ENCODE measurements at places on chromosomes 2 and 18. TPM values are rescaled to one million over a fixed set of nuclear protein-coding genes. Genes with fewer than 3 reads are reported as not detected.

ZNF396 gene
- 0.95 TPM for total RNA-seq

HTR2B gene
- total RNA-seq: not detected

POTEC gene
- not detected for total RNA-seq

CROCC2 gene
- not detected for total RNA-seq

ALLC gene
- not detected for total RNA-seq

AGFG1 gene
- total RNA-seq: 44.0 TPM

CAPN14 gene
- total RNA-seq: not detected

- H3K36me3 ChIP-seq: no peaks in the 10 kb centered on the region
- H3K4me1 ChIP-seq: no peaks in the 10 kb centered on the region
- DNase-seq: no peak
- H3K27ac ChIP-seq: no peak overlapping the region
- no peak overlapping the region for H3K4me3 ChIP-seq
Observed at GRCh38 chr18:78607784-78608183, 371.8 kb upstream of the SALL3 start.

DNA sequence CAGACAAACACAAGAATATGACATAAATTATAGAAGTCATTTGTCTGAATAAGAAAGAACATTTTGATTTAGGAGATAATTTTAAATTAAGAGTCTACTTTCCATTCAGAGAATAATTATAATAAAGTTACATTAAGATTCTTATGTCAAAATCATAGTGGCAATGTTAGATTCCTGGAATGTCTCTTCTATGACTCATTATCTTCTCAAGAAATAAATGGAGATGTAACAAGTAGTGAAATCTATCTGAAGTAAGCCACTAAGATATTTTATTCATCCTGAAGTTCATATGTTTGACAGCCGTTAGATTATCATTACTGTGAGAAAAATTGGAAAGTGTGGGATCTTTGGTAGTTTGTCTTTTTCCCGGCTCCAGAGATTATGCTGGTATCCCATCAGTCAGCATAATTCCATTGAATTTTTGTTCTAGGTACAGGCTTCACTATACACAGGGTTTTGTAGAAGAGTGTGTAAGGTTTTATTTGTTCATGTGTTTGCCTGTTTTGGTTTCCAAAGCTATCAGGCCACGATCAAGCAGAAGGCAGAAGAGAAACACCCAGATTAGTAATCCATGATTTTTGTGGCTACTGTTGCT is 1246.6 kb upstream of the LRRTM1 start:
- no peaks in the 10 kb centered on the region for H3K27me3 ChIP-seq
- peak; percentile 28 for DNase-seq
- no peak overlapping the region for H3K4me3 ChIP-seq
- H3K36me3 ChIP-seq: no peaks in the 10 kb centered on the region

DNA sequence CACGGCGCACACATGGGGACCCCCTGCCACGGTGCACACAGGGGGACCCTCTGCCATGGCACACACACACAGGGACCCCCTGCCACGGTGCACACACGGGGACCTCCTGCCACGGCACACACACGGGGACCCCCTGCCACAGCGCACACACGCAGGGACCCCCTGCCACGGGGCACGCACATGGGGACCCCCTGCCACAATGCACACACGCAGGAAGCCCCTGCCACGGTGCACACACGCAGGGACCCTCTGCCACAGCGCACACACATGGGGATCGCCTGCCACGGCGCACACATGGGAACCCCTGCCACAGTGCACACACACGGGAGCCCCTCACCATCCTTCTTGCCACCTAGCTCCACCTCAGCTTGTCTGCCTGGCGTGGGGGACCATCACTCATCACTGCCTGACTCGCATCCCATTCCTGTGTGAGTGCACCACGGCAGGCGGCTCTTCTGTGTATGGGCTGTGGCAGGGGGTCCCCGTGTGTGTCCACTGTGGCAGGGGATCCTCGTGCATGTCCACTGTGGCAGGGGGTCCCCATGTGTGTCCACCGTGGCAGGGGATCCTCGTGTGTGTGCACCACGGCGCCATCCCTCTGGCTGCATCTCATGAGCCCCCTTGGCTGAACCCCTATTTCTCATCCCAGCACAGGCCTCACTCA is 206.7 kb downstream of the EIPR1 start:
- no peak overlapping the region for H3K27ac ChIP-seq
- H3K36me3 ChIP-seq: no peaks in the 10 kb centered on the region
- H3K4me1 ChIP-seq: peaks cover 16% of the 10 kb centered on the region
- H3K27me3 ChIP-seq: no peaks in the 10 kb centered on the region
- no peak for DNase-seq

DNA sequence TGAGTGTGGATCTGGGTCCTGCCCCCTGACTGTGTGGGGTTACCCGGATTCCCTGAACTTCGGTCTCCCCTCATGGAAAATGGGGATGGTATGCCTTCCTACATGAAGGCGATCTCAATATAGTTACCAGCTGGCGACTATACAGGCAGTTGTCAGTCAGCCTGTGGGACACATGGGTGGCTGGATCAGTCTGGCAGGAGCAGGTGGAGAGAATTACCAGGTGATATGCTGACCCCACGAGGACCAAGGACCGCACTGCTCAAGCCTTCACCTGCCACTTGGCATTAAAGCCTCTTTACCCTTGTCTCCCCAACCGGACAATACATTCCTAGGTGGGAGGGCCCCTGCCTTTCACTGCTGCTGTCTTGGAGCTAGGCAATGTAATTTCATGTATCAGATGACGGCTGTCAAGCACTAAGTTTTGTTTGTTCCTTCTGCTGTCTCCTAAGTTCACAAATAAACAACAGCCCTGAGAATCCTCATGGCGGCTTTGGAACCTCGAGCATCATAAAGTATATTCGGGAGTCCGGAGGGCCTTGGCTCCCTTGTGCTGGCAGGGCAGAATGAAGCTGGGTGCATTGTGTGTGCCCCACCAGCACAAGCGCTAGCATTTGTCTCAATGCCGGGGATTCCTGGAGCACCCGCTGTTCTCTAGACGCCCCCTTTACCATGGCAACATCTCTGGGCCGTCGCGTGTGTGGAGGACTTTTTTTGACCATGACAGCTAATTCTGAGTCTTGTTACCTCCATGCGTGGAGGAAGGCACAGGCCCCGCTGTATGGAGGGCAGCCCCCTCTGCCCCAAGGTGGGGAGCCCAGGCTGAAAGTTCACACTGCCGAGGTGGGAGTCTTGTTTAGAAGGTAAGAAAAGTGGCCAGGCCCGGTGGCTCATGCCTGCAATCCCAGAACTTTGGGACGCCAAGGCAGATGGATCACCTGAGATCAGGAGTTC is 48.6 kb downstream of the PDCL3 start:
- peaks cover 4% of the 10 kb centered on the region for H3K4me1 ChIP-seq
- no peak overlapping the region for H3K27ac ChIP-seq
- DNase-seq: no peak
- H3K36me3 ChIP-seq: no peaks in the 10 kb centered on the region

DNA sequence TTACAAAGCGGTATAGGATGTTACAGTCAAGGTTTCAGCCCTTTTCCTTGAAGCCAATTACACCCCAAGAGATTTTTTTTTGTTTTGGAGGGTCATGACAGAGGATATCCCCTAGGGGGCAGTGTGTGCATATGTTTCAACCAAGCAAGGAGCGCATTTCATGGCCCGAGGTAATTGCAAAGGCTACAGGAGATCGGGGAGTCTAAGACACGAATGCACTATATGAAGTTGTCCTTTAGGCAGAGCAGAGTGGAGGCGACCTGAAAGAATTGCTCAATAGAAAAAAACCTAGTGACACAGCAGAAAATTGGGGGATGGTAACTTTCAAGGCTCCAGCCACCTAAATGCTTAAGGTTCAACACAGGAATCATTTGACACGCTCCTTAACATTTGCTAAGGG is 219.8 kb upstream of the PARD3B start:
- peak; percentile 87 for DNase-seq
- no peaks in the 10 kb centered on the region for H3K27me3 ChIP-seq
- peaks cover 22% of the 10 kb centered on the region for H3K4me1 ChIP-seq
- no peaks in the 10 kb centered on the region for H3K36me3 ChIP-seq
- no peak overlapping the region for H3K27ac ChIP-seq

GRCh38 chr2:16277117-16277516 is 336.8 kb downstream of the MYCN start:
- DNase-seq: no peak
- H3K27ac ChIP-seq: no peak overlapping the region
- H3K4me1 ChIP-seq: no peaks in the 10 kb centered on the region
- no peaks in the 10 kb centered on the region for H3K36me3 ChIP-seq

DNA sequence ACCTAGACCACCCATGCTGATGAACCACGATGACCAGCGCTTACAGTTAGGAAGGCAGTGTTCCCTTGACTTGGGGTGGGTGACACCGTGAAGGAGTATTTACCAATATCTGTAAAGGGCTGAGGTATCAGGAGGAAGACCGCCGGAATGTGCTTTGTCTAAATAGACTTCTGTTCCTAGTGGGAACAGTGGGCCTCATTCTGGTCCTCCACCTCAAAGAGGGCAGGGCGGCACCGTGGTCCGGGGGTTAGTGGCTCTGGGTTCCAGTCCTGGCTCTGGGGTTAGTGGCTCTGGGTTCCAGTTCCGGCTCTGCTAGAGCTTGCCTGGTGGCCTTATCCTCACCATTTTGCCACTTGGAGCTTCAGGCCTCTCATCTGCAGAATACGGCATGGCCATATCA is 91.6 kb upstream of the SMAD2 start:
- DNase-seq: no peak
- no peaks in the 10 kb centered on the region for H3K36me3 ChIP-seq
- no peaks in the 10 kb centered on the region for H3K27me3 ChIP-seq
- H3K27ac ChIP-seq: no peak overlapping the region
- peaks cover 10% of the 10 kb centered on the region for H3K4me1 ChIP-seq

DNA sequence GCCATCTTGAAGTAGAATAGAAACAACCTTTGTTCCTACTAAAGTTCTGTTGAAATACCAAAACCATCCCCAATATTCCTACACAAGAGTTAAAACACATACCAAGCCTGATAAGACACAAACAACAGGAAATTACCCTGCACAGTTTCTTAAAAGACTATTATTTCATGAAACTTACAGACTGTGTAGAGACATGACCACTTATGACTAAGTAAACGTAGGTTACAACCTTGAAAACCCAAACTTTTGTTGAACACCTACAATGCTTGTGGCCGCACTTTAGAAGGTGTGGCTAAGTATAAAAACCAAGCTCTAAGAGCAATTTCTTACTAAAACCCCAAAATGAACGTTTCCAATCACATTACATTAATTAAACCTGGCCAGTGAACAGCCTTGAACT is 2.0 kb downstream of the SMAD2 start:
- DNase-seq: peak; percentile 7
- H3K36me3 ChIP-seq: no peaks in the 10 kb centered on the region
- H3K4me1 ChIP-seq: no peaks in the 10 kb centered on the region
- H3K27me3 ChIP-seq: no peaks in the 10 kb centered on the region

- H3K27me3 ChIP-seq: no peaks in the 10 kb centered on the region
- H3K36me3 ChIP-seq: no peaks in the 10 kb centered on the region
- no peak overlapping the region for H3K4me3 ChIP-seq
- DNase-seq: no peak
- H3K4me1 ChIP-seq: 0 out of 2 replicates have a peak, but pooled peaks cover 4% of the 10 kb centered on the region
- H3K27ac ChIP-seq: no peak overlapping the region
Observed at GRCh38 chr18:816088-816653, 4.1 kb upstream of the YES1 start.

DNA sequence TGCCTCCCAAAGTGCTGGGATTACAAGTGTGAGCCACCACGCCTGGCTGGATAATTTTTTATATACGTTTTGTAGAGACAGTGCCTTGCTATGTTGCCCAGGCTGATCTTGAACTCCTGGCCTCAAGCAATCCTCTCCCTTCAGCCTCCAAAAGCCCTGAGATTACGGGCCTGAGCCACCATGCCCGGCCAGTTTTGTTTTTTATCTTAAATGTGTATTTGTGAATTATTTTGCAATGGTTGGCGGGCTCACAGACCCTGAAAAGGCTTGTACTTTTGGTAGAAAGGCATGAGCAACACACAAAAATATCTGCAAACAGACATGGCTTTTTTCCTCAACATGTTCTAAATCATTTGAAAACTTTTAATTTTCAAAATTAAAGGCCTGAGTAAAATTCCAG is 73.4 kb upstream of the TMEM18 start:
- no peaks in the 10 kb centered on the region for H3K36me3 ChIP-seq
- no peak for DNase-seq
- no peaks in the 10 kb centered on the region for H3K4me1 ChIP-seq
- peaks cover 84% of the 10 kb centered on the region for H3K27me3 ChIP-seq

DNA sequence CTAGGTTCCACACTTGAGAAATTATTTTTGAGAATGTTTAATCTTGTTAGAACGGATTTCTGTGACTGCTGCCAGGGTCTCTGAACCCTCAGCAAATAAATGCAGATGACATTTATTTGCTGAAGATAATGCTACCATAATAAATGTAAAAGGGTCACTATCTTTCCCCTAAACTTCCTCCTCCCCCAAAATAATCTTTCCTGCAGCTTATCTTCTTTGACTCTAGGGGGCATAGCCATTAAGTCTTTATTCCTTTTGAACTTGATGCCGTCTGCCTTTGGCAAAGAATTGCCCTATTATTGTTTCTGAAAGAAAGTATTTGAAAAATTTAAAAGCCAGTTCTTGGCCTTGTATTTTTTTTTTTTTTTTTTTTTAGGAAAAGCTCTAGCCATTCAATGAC is 63.6 kb upstream of the ACSL3 start:
- DNase-seq: peak; percentile 40
- H3K4me1 ChIP-seq: peaks cover 26% of the 10 kb centered on the region
- H3K27me3 ChIP-seq: no peaks in the 10 kb centered on the region
- no peaks in the 10 kb centered on the region for H3K36me3 ChIP-seq

DNA sequence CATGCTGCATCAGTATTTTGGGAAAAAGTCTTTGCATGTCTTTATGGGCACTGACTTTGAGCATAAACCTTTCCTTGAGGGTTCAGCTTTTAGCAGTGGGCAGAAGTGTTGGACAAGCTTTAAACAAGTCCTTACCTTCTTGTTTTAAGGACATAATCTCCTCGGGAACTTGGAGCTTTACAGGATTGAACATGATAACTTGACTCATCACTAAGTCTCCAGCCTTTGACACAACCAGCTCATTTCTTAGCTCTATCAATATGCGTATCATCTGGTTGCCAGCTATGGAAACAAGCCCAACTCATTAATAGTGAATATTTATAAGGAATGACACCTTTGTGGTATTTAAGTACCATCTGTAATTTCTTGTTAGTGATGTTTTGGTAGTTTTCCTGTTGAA is 21.0 kb upstream of the RAB27B start:
- H3K36me3 ChIP-seq: no peaks in the 10 kb centered on the region
- H3K27me3 ChIP-seq: no peaks in the 10 kb centered on the region
- H3K4me1 ChIP-seq: peaks cover 25% of the 10 kb centered on the region
- H3K27ac ChIP-seq: no peak overlapping the region
- H3K4me3 ChIP-seq: no peak overlapping the region
- DNase-seq: no peak

GRCh38 chr2:45833968-45834344 is 182.5 kb downstream of the PRKCE start:
- H3K4me1 ChIP-seq: no peaks in the 10 kb centered on the region
- H3K27ac ChIP-seq: no peak overlapping the region
- no peak overlapping the region for H3K4me3 ChIP-seq
- H3K27me3 ChIP-seq: no peaks in the 10 kb centered on the region
